M059J (cell line): ENCODE measurements at places on chromosomes 1 and 21. TPM values are rescaled to one million over a fixed set of nuclear protein-coding genes. Genes with fewer than 3 reads are reported as not detected.

- DNase-seq = no peak
These were observed 23.1 kb downstream of the RHEX start for GRCh38 chr1:206075786-206076755.

DNA sequence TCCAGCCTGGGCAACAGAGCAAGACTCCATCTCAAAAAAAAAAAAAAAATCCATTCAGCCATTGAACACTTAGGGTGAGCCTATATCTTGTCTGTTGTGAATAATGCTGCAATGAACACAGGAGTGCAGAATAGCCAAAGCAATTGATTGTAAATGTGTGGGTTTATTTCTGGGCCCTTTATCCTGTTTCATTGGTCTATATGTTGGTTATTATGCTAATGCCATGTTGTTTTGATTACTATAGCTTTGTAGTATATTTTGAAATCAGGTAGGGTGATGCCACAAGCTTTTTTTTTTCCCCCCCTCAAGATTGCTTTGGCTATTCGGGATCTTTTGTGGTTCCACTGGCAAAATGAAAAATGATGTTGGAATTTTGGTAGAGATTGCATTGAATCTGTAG is 167.5 kb downstream of the LBR start:
- DNase-seq = no peak

GRCh38 chr1:26786437-26787380 is 1.0 kb upstream of the PIGV start:
- peak; percentile 94 for DNase-seq

DNA sequence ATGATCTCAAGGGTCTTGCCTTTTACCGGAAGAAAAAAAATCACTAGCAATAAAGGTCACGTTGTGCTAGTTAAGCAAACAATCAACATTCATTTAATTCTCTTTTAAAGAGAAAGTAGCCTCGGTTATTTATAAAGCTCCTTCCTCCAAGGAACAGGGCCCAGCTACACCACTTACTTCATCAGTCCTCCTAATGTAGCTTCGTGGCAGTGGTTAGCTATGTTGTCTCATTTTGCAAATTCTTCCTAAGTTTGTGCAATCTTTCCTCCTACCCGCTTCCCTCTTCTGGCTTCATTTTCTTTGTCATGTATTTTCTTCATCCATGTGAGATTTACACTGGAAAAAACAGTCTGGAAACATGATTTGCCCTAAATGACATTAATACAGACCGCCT is 554.2 kb downstream of the NUF2 start:
- DNase-seq = peak; percentile 27

APOBEC4 gene
- not detected in 2 replicates for total RNA-seq

CADM3 gene
- 0.47 and 0.54 TPM in 2 replicates for total RNA-seq

FMO4 gene
- 9.9 and 10.2 TPM in 2 replicates for total RNA-seq
